ENCODE measurements at places on chromosomes 6 and 20. TPM values are rescaled to one million over a fixed set of nuclear protein-coding genes. Genes with fewer than 3 reads are reported as not detected.

ACTL10 gene
- 2.6 TPM for total RNA-seq

GRCh38 chr20:57211406-57211805 lies 55.0 kb downstream of the BMP7 start:
- no peak for DNase-seq

DNA sequence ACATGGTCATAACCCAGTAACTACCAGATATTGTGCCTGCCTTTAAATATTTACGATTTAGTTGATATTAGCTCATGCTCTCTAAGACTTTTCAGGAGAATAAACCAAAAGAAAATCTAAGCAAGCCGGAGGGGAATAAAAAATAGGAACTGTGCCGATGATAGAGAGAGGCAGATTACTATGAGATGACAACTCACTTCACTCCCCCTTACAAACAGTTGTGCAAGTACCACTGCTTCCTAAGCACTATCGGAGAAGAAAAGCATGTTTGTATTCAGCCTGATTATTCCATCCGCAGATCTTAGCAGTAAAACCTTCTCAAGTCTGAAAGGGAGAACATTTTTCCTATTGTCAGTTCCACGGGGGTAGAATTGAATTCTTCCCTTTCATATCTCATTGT lies 294.4 kb downstream of the KCNQ5 start:
- DNase-seq, result no peak

SLC24A3 gene
- 31.4 TPM for total RNA-seq

ADGRB3 gene
- 10.1 TPM for total RNA-seq

METTL24 gene
- 12.1 TPM for total RNA-seq

MEP1A gene
- not detected for total RNA-seq

KCNB1 gene
- total RNA-seq, result 1.4 TPM

- DNase-seq, result no peak
Measured at GRCh38 chr6:73695619-73696421, at the start of gene CD109. TSS of gene CD109 (plus strand) at chr6:73696203. CDS start at chr6:73696216, 13 bp downstream.

DNA sequence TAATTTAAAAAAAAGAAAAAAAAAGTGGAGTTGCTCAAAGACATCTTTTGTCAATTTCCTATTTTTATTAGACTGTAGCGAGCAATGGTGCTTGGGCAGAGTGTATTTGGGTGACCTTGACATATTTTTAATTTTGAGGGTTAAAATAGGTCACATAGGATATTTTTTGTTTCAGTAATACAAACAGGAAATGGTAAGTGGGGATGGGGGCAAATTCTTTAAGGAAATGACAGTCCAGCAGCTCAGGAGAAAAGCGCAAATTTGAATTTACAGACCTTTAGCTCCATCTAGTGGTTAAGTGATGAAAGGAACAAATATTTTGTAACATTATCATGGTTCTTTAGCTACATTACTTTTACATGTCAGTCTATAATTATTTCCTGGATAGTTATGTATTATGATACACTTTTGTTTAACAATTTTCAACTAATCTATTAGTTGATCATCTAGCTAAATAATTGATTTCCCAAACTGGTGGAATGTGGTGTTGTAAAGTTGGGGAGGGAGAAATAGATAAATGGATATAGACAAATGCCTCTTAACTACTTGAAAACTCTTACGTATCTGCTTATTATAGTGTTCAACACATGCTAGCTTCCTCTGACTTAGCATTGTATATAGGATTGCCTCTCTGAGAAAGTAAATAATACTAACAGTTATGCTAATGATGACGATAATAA lies 10.0 kb downstream of the CITED2 start:
- DNase-seq, result no peak

GRCh38 chr20:62481425-62482145 lies 5.8 kb upstream of the GATA5 start:
- DNase-seq, result no peak

CLPSL2 gene
- not detected for total RNA-seq

DNA sequence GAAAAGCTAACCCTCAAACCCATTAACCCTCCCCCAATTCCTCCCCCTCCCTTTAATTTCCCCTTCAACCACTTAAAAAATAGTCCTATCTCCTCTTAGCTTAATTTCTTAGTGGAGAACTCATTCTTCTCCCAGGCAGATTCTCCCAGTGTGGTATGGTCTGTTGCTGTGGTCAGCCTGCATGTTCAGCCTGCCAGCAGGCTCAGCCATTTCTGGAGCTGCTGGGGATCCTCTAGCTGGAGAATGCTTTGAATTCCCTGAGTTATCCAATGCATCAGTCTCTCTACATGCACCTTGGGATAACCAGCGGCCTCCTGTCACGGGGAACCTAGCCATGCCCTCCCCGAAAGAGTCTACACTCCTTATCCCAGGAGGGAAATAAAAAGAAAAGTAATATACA lies 375.4 kb upstream of the RSPO3 start:
- DNase-seq, result no peak

- no peak for DNase-seq
Measured at GRCh38 chr6:36139991-36140710, 9.8 kb downstream of the MAPK13 start.

CHMP4B gene
- total RNA-seq, result 104 TPM

DNMT3B gene
- 1.3 TPM for total RNA-seq

DNA sequence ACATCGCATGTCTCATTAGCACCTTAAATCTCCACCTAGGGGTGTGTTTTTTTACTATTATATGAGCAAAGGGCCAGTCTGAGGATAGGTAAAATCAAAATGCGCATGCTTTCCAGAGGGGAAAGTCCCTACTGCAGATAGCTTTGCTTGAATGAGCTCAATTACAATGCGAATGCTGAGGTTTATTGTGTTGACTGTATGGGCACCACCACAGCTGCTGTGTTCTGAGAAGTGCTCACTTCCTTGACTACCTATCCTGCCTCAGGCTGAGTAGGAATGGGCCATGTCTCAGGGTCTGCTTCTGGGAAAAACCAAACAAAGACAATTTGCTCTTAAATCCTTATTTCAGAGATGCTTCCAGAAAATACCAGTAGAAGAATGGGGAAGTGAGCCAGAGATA lies 36.6 kb downstream of the MOCS1 start:
- no peak for DNase-seq

GRCh38 chr20:63734946-63735858 lies 1.3 kb upstream of the LIME1 start:
- DNase-seq, result no peak

GRCh38 chr20:4135385-4136077 lies 120.2 kb upstream of the RNF24 start:
- peak; percentile 43 for DNase-seq

DNA sequence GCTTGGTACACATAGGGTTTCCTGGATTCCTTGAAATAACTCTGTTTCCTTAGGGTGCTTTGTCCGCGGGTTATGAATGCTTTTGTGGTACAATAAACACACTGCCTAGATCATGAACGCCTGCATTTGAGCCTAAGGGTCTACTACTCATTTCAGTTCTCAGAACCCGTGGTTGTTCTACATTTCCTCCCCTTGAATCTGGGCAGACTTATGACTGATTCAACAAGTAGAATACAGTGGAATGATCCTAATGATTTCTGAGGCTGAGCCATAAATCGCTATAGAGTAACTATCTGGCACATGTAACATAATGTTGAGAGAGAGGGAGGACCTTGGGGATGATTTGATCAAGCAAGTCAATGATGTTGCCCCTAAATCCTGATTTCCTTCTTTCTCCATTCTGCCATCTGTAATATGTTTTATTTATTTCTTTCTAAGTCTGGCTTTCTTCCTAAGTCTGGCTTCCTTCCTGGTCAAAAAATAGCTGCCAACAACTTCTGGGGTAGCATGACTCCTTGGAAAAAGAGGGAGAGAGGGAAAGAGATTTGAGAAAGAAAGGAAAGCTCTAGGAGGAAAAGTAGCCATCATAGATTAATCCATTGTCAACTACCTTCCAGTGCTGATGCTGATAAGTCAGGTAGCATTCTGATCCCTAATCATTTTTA lies 23.0 kb downstream of the ABRACL start:
- no peak for DNase-seq

- no peak for DNase-seq
Measured at GRCh38 chr20:20691477-20692235, 20.8 kb downstream of the RALGAPA2 start.

RARS2 gene
- total RNA-seq, result 21.4 TPM

FKBP5 gene
- 156 TPM for total RNA-seq

RNF39 gene
- not detected for total RNA-seq

TSHZ2 gene
- 32.6 TPM for total RNA-seq

- DNase-seq, result no peak
Measured at GRCh38 chr6:137365707-137366437, 128.3 kb downstream of the OLIG3 start.

SLC22A7 gene
- total RNA-seq, result not detected

DNA sequence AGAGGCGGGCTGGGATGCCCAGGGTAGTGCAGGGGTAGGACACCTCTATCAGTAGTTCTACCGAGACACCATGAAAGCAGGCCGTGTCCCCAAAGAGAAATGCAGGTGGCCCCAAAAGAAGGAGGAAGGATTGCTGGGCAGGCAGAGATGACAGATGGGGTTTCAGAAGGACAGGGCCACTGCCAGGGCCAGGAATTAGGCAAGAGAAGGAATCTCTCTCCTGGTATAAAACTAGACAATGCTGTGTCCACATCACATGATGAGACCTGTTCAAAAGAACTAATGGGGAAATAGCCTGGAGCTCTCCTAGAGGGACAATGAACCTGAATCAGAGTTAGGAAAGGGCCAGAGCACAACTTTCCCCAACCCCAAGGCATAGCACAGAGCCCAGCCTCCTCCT lies 21.6 kb upstream of the VSX1 start:
- no peak for DNase-seq

FNDC11 gene
- 0.54 TPM for total RNA-seq

Data from thoracic aorta (tissue), 2 donors.